A549 treated with GW870086 at 1 μM for 4 hours (cell line): ENCODE measurements at places on chromosomes 12 and 14. TPM values are rescaled to one million over a fixed set of nuclear protein-coding genes. Genes with fewer than 3 reads are reported as not detected.

Gene RAB15
- 20.2 to 23.6 TPM (median 22.2 TPM) in 5 replicates for total RNA-seq

Gene RIPK3
- total RNA-seq, result not detected in 5 replicates

Gene METAP2
- 124 to 157 TPM (median 127 TPM) in 5 replicates for total RNA-seq

Gene PARPBP
- 16.8 to 24.2 TPM (median 20.5 TPM) in 5 replicates for total RNA-seq

Gene KRT73
- not detected in 5 replicates for total RNA-seq

Gene TTC6
- total RNA-seq, result 0.18 to 0.75 TPM (median 0.50 TPM) in 4 of 5 replicates, not detected in the other
